Activated T-helper 1 cell treated with anti-CD3 and anti-CD28 coated beads, Interleukin-2, amount 50 U/mL, for 16 hours (primary cell): ENCODE measurements at places on chromosomes 1 and 21.

DNA sequence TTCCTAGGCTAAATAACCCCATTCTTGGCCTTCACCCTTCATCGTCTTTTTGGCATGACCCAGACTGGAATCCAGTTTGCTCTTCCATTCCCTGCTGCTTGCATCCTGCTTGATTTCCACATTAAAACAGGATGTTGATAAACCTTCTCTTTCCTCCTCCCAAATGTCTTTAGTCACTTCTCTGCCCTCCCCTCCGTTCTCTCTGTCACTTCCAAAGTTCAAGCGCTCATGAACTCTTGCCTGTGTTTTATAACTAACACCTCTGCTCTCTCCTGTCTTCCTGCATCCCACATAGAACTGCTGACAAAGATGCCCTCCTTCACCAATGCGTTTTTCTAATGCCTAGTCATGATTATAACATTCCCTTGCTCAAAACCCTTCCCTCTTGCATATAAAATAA, 65.6 kb upstream of the SLC44A3 start:
- no peak for DNase-seq

DNA sequence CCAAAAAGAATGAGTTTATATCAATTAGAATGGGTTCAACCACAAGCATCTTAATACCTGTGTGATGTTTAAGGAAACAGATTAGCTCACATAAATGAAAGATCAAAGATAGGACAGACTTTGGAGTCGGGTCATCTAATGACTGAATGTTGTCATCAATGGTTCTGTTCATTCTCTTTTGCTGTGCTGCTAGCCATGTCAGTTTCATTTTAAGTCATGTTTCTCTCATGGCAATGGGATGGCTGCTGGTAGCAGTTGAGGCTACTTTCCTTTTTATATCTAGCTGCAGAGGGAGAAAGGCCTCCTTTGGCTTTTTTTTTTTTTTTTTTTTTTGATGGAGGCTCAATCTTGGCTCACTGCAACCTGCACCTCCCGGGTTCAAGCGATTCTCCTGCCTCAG, 86.9 kb upstream of the SPAG17 start:
- DNase-seq = no peak

- no peak for DNase-seq
Measured at GRCh38 chr1:213680677-213681325, 307.0 kb upstream of the PROX1 start.

- DNase-seq = no peak
Measured at GRCh38 chr1:7993593-7994479, 32.3 kb downstream of the ERRFI1 start.

DNA sequence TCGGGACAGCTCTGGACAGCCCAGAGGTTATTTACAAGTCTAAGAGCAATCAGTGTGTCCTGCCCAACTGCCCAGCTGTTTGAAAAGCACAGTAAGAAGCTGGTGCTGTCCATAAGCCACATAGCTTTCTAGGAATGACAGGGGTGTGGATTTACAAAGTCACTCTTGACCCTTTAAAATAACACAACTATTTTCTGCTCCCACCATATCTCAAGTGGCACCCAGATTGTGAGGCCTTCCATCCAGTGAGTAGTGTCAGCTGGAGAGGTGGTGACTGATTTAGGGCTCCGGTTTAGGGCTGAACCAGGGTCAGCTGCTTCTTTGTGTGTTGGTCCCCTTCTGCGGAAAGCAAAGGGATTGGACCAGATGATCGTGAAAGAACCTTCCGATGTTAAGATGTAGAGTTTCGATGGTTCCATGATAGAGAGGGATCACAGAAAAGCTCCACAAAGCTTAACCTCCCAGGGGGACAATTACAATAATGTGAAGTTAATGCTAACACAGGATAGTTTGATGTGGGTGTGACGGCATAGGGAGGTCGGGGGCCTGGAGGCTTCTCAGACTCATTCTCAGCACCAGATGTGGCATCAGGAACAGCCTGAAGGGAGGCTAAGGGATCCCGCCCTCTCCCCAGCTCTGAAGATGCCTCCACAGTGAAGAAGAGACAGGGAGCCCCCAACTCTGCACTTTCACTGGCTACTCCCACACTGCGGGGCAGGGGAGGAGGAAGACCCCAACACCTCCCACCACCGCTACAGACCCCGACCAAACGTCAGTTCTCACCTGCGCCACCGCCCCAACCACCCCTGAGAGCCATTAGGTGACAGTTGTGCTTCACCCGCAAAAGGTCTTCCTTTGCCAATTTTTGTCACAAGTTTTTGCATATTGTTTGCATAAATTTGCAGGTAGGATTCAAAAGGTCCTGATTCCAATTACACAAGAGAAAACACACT, 40.6 kb downstream of the LRRC3 start:
- DNase-seq = no peak

DNA sequence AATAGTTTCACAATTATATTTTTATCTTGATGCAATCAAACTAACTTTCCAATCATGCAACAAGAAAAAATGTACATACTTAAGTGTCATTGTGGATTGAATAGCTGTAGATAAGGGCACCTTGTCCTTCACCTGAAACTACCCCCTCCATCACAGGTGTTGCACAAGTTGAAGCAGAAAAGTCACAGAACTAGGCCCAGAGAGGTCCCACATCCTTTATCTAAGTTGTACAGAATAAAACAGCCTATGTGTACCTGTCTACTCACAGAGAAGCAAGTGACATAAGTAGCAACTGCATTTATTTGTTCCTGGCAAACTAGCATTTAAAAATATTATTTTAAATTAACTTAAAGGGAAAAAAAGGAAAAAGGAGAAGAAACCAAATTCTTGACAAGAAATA, 256.8 kb downstream of the FAF1 start:
- DNase-seq = no peak

- DNase-seq = no peak
Measured at GRCh38 chr1:157155658-157156057, 17.5 kb upstream of the ETV3 start.

- no peak for DNase-seq
Measured at GRCh38 chr1:109914587-109915240, 4.1 kb downstream of the CSF1 start.

DNA sequence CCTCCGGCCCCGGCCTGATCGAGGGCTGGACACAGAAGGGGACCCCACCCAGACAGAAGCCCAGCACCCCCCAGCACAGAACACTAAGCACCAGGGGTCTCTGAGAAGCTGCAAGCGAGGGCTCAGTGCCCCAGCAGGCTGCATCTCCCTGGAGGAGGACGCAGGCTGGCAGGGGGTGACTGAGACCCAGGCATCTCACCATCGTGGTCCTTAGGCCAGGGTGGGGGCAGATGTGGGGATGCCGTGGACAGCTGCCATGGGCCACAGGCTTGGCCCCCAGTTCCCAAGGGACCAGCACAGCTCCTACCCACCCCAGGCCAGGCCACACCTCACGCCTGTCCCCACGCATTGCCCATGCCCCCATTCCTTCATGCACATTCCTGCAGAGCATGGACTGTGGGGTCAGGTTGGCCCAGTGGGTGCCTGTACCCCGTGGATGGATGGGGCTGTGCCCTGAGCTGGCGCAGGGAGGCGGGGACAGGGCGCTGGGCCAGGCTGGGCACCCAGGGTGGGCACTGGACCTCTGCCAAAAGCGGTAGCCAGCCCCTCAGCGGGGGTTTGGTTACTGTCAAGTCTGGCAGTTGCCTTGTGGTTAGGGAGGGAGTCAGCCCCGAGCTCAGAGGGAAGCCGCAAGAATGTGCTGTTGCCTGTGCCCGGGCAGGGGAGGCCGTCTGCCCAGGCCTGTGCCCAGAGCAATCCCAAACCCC, 61.5 kb downstream of the ARHGEF16 start:
- no peak for DNase-seq

- no peak for DNase-seq
Measured at GRCh38 chr1:183638649-183639387, 3.2 kb upstream of the ARPC5 start.

DNA sequence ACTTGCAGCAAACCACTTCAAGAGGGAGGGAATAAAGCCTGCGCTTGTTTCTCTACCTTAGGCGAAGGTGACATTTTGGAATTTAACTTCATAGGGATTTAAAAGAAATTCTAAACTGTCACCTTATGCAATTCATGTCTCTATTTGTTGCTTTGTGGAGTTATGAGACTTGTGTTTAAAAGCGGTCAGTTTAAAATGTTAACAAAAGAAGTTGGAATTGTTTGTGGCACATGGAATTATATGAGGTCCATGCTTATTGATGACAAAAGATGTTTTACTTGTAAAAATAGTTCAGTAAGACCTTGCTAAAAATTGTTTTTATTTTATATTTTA, 15.8 kb downstream of the NR5A2 start:
- DNase-seq = no peak

DNA sequence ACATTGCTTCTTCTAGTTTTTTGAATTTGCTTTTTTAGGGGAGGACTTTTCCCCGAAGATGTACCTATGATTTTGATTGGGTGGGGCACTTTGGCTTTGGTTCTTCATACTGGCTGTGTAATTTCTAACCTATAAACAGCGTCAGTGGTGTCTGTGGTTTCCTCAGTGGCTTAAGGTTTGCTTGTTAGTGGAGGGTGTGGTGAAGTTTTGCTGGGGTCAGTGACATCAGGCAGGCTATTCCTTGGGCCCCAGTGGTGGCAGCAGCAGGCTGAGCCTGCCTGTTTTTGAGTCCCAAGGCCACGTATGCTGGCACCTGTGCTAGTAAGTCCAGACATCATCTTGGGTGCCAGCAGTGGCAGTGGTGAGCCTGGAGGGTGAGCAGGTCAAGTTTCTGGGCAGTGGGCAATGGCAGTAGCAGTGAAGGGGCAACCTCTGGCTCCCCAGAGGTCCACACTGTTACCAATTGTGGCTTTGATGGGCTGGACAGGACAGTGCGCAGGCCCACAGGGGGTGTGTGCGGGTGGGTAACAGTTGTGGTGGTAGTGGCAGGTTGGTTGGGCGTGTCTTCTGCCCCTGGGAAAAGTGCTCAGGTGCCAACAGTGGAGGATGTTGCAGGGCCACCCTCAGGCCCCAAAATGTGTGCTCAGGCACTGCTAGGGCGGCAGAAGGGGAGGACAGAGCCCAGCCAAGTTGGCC, 54.9 kb upstream of the B3GALT2 start:
- no peak for DNase-seq

GRCh38 chr1:230349020-230349393, 77.1 kb downstream of the PGBD5 start:
- DNase-seq = no peak

DNA sequence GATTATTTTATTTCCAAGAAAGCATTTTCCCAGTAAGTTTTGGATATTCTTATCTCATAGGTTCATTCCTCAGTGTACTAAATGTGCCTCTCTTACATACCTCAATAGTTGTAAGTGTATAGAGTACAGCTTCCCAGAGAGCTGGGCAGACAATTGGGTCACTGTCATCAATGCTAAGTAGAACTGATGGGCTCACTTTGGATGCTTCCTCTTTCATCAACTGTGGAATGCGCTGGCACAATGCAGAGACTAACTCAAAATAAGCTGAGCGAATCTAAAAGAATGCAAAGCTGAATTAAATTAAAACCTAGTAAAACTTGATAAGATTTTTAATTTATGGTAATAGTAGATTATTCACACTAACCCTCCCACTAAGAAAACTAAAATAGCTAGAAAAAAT, 21.5 kb downstream of the LTN1 start:
- no peak for DNase-seq

- DNase-seq = no peak
Measured at GRCh38 chr1:162177126-162177525, 107.6 kb downstream of the NOS1AP start.

- DNase-seq = no peak
Measured at GRCh38 chr21:42735061-42735460, 81.6 kb downstream of the PDE9A start.

DNA sequence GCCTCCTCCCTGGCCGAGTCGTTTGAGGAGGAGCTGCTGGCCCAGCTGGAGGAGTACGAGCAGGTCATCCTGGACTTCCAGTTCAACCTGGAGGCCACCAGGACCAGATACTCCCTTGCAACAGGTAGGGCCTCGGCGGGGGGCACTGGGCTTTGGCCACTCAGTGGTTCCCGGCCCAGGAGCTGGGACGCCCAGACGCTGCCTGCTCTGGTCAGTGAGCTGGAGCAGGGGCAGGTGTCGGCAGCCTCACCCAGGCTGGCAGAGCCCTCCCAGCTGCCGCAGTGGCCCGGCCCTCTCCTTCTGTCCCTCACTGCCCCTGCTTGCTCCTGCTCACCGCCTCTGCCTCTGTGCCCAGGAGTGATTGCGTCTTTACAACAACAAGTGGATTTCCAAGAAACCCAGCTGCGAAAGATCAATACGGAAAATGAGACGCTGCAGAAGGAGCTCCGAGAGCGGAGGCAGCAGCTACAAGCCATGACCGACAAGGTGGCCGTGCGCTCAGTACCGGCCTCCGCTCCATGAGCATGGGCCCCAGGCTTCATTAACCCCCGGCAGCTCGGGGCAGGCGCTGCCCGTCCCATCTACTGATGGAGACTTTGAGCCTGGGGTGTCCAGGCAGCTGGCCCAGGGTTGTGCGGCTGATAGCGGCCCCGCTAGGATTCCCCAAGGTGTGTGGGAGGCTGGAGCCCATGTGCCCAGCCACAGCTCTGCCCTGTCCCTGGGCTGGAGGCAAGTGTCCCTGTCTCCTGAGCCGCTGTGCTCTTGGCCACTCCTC, 9.0 kb upstream of the SMIM1 start:
- DNase-seq = no peak

DNA sequence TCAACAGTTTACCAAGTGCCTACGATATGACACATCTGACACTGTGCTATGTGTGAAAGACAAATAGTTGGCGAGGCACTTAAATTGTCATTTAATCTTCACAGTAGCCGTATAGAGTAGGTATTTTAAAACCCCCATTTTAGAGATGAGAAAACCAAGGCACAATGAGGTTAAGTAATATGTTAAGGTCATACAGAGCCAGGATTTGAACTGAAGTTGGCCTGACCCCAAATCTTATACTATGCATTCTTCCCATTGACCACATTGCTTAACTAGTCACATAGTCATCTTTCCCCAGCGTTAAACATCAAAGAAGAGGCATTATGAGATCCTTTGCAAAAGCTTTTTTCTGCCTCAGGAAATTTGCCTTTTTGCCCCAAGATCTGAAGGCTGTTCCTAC, 3.9 kb downstream of the INKA2 start:
- no peak for DNase-seq

GRCh38 chr1:239816081-239816782, 275.5 kb upstream of the FMN2 start:
- DNase-seq = no peak

GRCh38 chr1:110050602-110051261, 16.3 kb downstream of the STRIP1 start:
- DNase-seq = no peak
